ENCODE measurements at places on chromosomes 2 and 18.

GRCh38 chr2:182740701-182741100, 24.6 kb downstream of the DNAJC10 start:
- no peak for DNase-seq

- no peak for DNase-seq
These were observed 38.2 kb downstream of the CELF4 start for GRCh38 chr18:37527395-37527794.

GRCh38 chr2:221715523-221716247, 143.6 kb upstream of the EPHA4 start:
- DNase-seq: no peak

DNA sequence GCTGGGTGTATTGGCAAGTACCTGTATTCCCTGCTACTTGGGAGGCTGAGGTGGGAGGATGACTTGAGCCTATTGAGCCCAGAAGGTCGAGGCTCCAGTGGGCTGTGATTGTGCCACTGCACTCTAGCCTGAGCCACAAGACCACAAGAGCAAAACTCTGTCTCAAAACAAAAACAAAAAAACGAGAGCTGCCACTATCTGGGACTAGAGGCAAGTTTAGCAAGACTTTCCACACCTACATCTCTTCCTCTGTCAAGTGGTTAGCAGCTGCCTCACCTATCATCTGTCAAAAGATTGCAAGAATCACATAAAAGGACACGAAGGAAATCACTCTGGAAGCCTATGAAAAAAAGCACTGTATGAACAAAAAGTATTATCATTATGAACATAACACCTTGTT, 55.2 kb upstream of the RIOK3 start:
- DNase-seq: no peak

GRCh38 chr2:54608224-54608623, 115.2 kb upstream of the EML6 start:
- DNase-seq: no peak

GRCh38 chr18:72672364-72673184, 128.4 kb upstream of the CBLN2 start:
- no peak for DNase-seq

GRCh38 chr2:61241266-61241665, 79.3 kb downstream of the C2orf74 start:
- no peak for DNase-seq

GRCh38 chr2:36355151-36355889, at the start of gene CRIM1:
Gene CRIM1 (plus strand): TSS chr2:36355778. CDS start chr2:36356293, 515 bp downstream.
- peak; percentile 50 for DNase-seq

DNA sequence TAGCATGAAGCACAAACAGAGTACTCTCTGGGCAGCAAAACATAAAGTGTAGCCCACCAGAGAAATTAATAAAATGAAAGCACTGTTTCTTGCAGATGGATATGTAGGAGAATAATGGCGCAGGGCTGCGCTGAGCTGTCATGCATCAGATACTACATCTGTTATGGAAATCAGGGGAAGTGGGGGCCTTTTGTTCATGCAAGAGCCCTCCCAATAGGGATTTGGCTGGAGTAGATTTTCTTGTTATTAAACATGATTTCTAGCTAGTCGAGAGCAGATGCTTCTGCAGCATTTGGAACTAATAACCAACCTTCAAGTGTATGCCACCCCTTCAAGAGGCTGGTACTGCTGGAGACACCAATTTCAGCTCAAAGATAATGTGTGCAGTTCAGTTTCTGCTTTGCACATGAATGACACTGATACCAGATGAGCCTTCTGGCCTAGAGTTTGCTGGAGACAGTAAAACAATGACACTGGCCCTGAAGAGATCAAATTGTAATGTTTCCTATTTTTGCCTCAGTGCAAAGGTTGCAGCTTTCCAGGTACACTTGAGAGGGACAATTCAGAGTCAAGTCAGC, 58.0 kb downstream of the RND3 start:
- no peak for DNase-seq

DNA sequence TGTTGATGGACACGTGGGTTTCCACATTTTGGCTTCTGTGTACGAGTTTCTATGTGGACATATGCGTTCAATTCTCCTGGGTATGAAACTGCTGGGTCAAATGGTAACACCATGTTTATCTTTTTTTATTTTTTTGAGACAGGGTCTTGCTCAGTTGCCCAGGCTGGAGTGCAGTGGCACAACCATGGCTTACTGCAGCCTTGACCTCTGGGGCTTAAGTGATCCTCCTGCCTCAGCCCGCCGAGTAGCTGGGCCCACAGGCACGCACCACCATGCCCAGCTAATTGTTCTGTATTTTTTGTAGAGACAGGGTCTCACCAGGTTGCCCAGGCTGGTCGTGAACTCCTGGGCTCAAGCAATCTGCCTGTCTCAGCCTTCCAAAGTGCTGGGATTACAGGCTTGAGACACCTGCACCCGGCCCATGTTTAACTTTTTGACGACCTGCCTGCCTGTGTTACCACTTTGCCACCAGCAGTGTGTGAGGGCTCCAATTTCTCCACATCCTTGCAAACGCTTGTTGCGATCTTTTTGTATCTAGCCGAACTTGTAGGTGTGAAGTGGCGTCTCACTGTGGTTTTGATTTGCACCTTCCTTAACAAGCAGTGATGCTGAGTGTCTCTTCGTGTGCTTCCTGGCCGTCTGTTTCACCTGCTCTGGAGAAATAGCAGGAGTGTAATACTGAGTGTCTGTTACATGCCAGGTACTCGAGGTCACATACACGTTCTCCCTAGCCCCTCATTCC, 6.9 kb downstream of the HSBP1L1 start:
- DNase-seq: no peak

- DNase-seq: no peak
These were observed 20.9 kb downstream of the ITGAV start for GRCh38 chr2:186610785-186611184.

- no peak for DNase-seq
These were observed 82.1 kb downstream of the RNF144A start for GRCh38 chr2:6999211-6999877.

DNA sequence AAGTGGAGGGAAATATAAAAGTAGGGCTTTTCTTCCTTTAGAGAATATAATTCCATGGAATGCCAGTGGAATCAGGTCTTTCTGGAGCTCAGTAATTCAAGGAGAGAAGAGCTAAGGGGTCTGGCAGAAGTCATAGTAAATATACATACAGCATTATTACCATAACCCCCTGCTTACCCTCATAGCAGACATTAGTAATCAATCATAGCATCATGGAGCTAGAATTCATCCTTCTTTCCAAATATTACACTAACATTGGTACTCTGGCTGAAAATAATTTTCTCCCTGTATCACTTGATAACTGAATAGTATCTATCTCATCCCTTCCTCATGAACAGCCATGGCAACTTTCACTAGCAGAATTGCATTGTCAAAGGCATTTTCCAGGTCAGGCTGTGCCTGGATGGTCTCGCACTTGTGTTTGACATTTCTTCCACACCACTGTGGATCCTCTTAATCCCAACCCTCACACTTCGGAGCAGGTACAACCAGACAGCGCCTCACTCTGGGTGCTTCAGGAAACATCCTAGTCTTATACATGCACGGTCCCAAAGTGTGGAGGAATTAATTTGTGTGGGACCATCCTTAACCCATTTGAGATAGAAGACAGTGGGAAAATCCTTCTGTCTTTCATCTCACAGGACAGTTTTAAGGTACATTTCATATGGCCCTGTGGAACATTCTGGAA, 84.2 kb upstream of the SEC11C start:
- DNase-seq: no peak

DNA sequence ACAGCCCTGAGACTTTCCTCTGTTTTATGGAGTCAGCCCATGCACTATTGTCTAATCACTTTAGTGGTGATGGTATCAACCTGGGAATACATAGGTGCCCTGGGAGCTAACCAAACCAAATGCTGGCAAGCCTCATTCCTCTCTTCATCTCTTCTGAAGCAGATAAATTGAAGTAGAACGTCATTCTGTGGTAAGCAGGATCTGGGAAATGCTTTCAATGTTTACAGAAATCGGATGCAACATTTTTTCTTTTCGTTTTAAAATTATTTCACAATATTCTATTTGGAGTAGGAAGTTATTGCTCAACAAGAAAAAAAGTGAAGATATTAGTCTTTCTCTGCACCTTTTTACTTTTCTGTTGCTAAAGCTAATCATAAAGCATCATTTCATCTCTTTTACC, 114.2 kb downstream of the RBMS1 start:
- no peak for DNase-seq

- peak; percentile 65 for DNase-seq
These were observed 18.3 kb upstream of the ARHGAP15 start for GRCh38 chr2:143110758-143111428.

GRCh38 chr18:52222211-52222610, 117.8 kb upstream of the DCC start:
- no peak for DNase-seq

DNA sequence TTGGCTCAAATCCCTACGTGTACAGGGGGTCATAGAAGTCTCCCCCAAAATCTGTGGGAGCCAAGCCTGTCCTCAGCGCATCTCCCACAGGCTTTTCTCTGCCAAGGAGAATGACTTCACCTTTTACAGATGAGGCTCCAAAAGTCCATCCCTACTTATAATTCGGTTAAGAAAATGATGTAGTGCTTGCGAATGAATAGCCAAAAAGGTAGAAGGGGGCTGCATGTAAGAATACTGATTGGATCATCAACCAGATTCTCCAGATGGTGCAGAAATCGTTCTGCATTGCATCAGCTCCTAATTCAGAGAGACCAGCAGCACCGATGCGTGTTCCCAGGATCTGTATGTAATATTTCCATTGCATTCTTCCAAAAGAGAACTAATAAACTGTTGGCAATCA, 91.9 kb downstream of the EPHA4 start:
- no peak for DNase-seq

DNA sequence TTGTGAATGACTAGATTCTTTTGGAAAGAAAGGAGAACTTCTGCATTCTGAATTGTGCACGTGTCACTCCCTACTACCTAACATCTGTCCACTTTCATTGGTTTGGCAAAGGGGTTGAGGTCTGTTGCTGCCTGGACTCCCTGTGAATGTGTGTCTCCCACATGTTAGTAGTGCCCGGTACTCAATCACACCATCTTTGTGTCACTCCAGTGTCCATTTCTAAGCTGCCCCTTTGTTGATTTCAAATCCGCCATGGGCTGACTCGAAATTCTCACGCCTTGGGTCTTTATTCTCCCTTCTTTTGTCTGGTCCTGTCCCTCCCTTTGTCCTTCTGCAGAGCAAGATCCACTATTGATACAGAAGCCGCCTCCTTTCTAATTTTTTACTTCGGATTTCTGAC, 7.5 kb downstream of the DPYSL5 start:
- DNase-seq: no peak

- no peak for DNase-seq
These were observed 199.3 kb downstream of the MTX2 start for GRCh38 chr2:176468457-176469113.

DNA sequence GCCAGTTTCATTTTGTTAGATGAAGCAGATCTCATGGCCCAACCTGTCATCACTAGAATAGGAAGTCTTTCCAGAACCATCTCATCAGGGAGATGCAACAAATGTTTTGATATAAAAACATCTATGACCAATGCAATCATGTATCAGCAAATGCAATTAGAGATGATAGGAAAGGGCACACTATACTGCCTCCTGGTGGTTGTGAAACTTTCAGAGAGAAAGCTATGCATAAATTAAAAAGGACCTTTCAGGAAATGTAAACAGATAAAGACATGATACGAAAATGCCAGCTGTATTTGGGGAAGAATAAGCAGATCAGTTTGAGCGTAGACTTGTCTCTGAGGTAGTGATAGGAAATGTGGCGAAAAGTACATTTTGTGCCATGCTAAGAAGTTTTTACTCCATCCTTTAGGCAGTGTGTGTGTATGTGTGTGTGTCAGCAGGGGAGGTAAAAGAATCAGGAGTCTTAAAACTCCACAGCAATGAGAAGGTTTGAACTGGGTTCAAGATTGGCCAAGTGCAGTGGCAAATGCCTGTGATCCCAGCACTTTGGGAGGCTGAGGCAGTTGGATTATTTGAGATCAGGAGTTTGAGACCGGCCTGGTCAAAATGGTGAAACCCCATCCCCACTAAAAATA, 479.3 kb downstream of the CPS1 start:
- DNase-seq: no peak

DNA sequence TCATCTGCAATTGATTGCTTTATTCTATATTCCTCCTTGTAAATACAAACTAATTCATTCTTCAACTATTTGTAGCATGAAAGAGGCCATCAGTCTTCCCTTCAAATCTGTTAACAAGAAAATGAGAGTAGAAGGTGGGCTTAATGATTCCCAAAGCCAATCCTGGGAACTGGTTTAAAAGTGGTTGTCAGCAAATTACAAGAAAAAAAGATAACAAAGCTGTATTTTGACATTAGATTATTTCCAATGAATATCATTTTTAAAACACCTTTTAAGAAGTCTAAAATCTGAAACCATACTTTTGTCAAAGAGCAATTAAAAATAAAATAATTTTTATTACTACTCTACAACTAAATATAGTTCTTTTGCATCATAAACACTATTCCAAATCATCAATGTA, 139.2 kb downstream of the DYM start:
- no peak for DNase-seq

GRCh38 chr2:159088906-159089305, 120.5 kb downstream of the TANC1 start:
- no peak for DNase-seq

DNA sequence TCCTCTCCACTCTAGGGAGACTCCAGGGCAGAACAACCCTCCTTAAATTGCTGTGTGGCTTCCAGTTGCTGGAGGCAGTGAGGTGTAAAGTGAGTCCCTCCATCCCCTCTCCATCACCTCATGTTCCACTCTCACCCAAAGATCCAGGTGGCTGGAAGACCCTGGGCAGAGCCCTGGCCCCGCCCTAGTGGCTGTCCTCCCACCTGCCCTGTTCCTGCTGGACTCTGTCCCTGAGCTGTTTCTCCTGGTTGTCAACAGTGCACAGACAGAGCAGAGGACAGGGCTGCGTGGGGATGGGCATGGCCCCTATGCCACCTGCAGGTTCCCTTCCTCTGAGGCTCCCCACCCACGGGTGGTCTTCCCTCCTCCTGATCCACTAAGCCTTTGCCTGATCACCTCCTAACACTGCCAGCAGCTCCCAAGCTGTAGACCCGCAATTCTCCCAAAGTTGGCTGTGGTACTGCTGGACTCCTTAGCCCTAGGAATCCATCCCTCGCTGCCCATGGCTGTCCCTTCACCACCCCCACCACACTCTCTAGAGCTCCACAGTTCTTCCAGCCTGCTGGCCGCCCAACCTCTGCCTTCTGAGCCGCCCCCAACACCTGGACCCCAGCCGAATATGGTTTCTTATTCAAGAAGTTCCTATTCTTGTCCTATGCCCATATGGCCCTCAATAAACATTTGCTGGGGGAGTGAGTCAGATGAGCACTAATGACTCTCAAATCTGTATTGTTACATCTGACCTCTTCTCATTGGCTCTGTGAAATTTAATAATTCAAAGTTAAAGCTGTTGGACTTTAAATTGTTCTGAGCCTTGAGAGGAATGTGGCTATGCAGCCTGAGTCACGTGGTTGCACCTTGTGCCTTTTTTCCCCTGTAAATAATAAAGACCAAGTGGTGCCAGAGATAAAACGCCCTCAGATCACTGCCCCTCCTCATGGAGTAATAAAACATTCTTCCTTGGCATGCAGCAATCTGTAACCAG, 260.0 kb upstream of the HS6ST1 start:
- no peak for DNase-seq

- DNase-seq: no peak
These were observed 297.6 kb downstream of the TMX3 start for GRCh38 chr18:68417166-68417799.
